ENCODE measurements at places on chromosomes 6 and 20.

DNA sequence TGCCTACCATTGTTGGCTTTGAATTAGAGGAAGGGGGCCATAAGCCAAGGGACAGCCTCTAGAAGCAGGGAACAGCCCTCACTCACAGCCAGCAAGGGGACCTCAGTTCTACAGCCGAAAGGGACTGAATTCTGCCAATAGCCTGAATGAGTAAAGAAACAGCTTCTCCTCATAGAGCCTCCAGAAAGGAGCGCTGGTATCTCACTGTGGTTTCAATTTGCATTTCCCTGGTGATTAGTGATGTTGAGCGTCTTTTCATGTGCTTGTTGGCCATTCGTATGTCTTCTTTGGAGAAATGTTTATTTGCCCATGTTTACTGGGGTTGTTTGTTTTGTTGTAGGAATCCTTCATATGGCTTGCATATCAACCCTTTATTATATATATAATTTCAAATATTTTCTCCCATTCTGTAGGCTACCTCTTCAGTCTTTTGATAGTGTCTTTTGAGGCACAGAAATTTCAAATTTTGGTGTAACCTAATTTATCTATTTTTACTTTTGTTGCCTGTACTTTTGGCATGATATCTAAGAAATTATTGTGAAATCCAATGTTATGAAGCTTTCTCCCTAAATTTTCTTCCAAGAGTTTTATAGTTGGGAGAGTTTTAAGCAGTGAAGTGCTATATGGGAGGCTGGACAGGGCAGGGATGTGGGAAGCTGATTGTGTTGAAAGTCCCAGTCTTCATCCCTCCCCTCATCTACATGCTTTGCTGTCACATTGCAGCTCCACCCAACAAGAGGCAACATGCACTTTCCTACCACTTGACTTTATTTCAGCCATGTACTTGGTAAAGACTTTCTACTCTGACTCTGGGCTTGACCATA, 82.3 kb upstream of the SHLD1 start:
- DNase-seq = no peak

- no peak for DNase-seq
Measured at GRCh38 chr6:33802186-33802958, 1.4 kb downstream of the MLN start.

- DNase-seq = no peak
Measured at GRCh38 chr6:107666084-107666980, 157.8 kb downstream of the SCML4 start.

DNA sequence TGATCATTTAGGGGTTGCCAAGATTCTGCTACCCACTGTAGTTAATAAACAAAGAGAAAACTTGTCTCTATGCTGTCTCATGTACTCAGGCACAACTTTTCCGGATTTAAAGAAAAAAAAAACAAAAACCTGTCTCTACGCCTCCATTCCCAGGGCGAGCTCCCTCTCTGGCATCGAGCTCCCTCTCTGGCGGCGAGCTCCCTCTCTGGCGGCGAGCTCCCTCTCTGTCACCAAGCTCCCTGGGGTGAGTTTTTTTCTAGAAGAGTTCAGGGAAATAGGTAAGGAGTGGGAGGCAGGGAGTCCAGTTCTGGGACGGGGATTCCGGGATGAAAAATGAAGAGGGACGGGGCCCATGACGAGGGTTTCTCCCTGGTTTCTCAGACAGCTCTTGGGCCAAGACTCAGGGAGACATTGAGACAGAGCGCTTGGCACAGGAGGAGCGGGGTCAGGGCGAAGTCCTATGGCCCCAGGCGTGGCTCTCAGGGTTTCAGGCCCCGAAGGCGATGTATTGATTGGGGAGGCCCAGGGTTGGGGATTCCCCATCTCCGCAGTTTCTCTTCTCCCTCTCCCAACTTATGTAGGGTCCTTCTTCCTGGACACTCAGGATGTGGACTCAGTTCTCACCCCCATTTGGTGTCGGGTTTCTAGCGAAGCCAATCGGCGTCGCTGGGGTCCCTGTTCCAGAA, 16.5 kb upstream of the HLA-A start:
- DNase-seq = no peak

DNA sequence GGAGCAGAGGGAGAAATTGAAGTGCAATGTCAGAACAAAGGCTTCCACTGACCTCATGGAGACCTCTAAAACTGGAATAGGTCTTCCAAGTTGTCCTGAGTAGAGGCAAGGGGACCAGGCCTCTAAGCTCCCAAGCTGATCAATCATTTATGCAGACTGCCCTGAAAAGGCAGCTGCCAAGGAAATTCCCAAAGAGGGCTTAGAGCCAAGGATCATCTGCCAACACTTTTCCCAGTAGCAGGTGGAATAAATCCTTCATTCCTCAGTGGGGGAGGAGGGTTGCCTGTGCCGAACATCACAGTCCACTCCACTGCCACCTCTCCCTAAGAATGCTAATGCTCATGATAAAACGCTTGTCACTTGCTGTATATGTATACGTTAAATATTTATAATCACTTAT, 29.3 kb upstream of the RALY start:
- DNase-seq = no peak

- DNase-seq = no peak
Measured at GRCh38 chr6:82869493-82869892, 196.1 kb downstream of the UBE3D start.

GRCh38 chr20:25125636-25126035, 43.7 kb upstream of the VSX1 start:
- DNase-seq = no peak

DNA sequence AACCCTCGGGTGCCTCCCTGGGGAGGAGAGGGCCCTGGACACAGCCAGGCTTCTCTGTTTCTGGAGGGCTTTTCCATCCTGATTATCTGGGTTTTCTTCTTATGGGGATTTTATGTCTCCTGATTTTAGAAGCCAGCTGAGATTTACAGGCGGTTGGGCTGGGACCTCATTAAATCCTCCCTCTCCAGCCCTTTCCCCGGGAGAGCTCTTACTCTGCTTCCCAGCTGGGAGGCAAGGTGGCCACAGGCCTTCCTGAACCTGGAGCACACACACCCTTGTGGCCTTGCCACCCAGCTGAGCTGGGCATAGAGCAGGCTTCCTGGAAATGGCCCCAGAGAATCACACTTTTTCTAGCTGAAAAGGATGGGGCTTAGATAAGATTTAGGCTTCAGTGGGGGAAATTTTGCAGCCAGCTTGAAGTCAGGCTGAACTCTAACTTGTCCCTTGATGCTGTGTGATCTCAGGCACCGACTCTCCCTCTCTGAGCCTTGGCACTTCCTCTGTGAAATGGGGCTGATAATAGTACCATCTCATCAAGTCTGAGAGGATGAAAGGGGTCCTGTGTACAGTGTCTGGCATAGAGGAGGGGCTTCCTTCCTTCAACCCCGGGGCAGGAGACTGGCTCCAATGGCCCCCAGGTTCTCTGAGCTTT, 16.6 kb downstream of the VSTM2L start:
- no peak for DNase-seq

GRCh38 chr6:116101302-116101718, 657 bp downstream of the NT5DC1 start:
- no peak for DNase-seq

DNA sequence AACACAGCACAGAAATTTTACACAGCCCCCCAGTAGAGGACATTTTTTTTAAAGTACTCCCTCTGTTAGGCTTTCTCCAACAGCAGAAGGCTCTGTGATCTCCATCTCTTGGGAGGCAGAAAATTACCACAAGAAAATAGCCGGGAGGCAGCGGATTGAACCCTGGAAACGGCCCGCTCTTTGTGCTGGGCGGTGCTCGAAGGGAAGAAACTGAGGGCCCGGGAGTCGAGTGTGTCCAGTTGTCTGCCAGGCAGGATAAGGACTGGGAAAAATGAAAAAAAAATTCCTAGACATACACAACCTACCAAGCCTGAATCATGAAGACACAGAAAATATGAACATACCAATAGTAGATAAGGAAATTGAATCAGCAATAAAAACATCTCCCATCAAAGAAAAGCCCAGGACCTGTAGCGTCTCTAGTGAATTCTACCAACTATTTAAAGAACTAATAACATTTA, 31.5 kb downstream of the POM121L2 start:
- DNase-seq = no peak

DNA sequence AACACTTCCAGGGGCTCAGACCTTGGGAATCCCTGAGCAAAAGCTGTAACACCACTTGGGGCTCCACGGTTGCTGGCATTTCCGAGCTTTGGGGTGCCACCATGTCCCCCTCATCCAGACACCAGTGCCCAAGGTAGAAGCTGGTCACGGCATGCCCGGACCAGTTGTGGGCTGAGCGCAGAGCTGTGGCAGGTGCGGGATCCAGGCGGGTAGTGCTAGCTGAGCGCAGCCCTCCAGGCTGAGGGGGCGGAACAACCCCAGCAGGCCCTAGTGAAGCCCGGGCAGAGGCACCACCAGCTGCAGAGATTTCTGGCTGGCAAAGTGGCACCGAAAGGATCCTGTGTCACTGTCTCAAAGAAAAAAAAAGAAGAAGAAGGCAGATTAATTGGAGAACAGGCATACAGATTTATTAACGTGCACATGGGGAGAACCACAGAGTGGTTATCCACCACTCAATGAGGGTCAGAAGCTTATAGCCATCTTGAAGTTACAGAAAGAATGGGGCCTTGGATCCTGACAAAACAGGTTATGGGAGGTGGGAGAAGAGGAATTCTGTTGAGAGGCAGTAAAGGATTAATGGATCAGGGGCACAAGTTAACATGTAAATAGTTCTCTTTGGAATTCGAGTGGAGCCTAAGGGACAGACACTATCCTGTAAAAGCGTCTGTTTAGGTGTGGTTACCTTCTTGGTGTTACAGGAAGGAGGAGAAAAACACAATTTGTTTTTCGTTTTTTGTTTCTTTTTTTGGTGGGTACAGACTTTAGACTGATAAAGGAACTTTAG, 107.5 kb downstream of the CD24 start:
- DNase-seq = no peak

DNA sequence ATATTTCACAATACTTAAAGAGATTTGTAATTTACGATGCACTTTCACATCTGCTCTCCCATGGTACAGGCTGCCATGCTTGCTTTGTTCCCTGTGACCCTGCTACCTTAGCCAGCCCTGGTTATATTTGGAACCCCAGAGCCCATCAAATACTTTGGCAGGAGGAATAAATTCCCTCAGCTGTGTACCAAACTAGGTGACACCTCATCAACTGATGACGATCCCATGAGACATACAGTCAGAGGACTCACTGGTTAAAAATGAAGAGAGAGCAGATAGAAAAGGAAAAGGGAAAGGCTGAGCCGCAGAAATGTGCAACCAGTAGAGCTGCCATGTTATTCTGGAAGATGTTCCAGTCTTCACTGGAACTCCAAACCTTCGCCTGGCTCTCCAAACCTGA, 120.0 kb downstream of the SIM1 start:
- no peak for DNase-seq

GRCh38 chr6:112286010-112286409, 31.6 kb upstream of the LAMA4 start:
- peak; percentile 22 for DNase-seq

GRCh38 chr6:13445005-13445743, 42.2 kb downstream of the GFOD1 start:
- DNase-seq = no peak

DNA sequence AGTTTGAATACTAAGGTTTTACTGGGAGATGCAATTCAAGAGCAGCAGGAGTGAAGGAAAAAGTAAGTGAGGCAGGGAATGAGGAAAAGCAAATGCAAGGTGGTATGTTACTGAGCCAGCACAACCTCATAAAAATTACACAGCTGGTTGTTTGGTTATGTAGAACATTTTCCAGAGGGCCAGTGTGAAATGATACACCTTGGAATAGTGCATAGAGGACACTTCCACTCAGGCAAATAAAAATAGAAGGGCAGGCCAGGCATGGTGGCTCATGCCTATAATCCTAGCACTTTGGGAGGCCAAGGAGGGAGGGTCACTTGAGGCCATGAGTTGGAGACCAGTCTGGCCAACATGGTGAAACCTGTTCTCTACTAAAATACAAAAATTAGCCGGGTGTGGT, 43.4 kb upstream of the POPDC3 start:
- DNase-seq = no peak

GRCh38 chr6:53707108-53707897, 41.7 kb upstream of the KLHL31 start:
- DNase-seq = no peak

DNA sequence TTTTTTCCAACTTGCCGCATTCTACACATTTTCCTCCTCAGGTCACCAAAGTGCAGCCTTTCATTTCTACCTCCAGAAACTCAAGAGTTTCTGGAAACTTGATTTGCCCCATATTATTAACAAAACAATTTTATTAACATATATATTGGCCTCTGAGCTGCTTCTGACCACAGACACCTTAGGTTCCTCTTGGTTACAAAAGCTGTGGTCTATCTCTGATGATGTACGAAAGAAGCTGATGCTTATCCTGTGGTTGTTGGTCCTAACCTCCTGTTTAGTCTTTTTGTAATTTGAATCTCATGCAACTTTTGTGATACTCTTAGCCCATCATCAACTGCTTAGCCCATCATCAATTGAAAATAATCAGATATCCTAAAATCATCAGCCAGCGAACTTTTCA, 735.7 kb downstream of the KIF16B start:
- no peak for DNase-seq

DNA sequence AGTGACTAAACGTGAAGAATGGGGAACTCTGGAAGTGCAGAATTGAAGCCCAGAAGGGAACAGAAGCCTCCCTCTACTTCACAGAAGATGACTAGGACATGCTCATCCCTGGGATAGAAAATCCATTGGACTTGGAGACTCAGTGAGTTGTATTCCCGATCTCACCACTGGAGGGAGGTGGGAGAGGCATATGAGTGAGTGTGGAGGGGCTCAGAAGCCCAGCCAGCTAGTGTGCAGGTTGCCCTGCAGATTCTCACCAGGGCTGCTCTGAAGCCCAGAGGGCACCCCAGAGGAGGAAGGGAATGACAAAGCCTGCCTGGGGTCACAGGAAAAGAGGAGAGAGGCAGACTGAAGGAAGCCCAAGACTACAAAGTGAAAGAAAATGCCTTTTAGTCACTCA, 42.1 kb upstream of the HLA-E start:
- DNase-seq = no peak

GRCh38 chr6:32785781-32786533, 22.6 kb upstream of the HLA-DQB2 start:
- no peak for DNase-seq

DNA sequence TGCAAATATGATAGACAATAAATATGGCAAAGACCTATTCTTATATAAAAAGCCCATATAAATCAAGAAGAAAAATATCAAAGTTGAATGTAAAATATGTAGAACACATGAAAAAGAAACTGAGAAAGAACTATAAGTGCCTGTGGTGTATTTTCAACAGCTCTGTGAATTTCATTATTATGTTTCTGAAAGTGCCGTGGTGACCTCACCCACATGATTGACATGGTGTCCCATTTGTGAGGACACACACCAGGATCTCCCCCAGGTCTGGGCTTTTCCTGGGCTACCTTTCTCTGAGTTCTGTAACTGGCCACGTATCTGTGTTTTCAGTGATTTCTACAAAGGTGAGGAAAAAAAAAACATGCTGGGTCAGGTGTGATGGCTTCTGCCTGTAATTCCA, 86.7 kb downstream of the BMP6 start:
- no peak for DNase-seq

DNA sequence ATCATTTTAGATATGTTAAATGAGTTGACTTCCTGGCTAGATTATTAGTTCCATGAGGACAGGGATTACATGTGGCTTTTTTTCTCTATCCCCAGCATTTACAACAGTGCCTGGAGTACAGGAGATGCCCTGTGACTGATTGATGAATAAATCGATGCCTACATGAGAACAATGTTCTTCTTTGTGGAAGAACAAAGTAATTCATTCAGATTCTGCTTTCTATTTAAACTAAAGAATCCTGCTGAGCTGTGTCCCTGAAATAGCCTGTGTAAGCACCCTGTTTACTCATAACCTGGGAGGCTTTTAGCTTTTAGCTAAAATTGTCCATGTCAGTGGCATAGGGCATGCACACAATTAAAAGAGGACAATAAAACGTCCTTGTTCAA, 125.1 kb upstream of the BTBD3 start:
- DNase-seq = no peak
